ENCODE measurements at places on chromosomes 13 and 19.

- no peak for DNase-seq
Measured at GRCh38 chr19:11257846-11258380, 4.4 kb downstream of the DOCK6 start.

GRCh38 chr19:3404324-3405260 lies 38.2 kb downstream of the NFIC start:
- no peak for DNase-seq

DNA sequence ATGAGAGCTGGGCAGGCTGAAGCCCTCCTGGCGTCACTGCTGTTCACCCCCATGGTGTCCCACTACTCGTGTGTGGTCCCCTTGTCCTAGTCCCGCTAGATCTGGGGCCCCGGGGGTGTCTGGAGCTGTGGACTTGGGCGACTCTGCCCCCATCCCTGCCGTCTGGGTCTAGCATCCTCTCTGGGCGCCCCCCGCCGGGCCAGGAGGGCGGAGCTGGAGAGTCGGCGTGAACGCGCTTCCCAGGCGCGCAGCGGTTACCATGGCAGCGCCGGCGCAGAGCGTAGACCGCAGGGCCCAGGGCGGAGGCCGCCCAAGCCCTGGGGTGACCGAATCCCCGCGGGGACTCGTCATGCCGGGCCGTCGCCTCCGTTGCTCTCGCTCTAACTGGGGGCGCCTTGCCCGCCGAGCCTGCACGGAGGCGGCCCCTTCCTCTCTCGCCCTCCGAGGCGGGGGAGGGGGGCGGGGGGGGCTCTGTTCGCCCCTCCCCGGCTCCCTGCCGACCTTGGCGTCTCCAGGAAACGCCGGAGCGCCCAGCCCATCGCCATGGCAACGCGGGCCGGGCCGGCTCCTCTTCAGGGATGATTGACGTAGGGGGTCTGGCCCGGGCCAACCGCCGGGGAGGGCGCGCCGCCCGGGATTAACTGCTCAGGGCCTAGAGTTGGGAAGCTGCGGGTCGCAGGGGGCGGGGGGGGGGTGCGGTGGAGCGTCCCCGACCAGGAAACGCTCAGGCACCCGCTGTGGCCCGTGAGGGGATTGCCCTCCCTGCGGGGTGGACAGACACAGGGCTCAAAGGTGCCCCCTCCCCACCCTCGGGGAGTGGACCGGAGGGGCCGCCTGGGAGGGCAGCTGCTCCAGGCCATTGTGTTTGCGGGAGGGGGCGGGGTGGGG lies 8.9 kb downstream of the ISYNA1 start:
- DNase-seq: no peak

- no peak for DNase-seq
Measured at GRCh38 chr19:35931874-35932202, 4.3 kb upstream of the LRFN3 start.

GRCh38 chr19:35766571-35767104 lies 8.7 kb downstream of the PROSER3 start:
- no peak for DNase-seq

- no peak for DNase-seq
Measured at GRCh38 chr13:102325321-102325720, 76.5 kb downstream of the FGF14 start.
